ENCODE measurements at places on chromosomes 5 and 9. TPM values are rescaled to one million over a fixed set of nuclear protein-coding genes. Genes with fewer than 3 reads are reported as not detected.

DNA sequence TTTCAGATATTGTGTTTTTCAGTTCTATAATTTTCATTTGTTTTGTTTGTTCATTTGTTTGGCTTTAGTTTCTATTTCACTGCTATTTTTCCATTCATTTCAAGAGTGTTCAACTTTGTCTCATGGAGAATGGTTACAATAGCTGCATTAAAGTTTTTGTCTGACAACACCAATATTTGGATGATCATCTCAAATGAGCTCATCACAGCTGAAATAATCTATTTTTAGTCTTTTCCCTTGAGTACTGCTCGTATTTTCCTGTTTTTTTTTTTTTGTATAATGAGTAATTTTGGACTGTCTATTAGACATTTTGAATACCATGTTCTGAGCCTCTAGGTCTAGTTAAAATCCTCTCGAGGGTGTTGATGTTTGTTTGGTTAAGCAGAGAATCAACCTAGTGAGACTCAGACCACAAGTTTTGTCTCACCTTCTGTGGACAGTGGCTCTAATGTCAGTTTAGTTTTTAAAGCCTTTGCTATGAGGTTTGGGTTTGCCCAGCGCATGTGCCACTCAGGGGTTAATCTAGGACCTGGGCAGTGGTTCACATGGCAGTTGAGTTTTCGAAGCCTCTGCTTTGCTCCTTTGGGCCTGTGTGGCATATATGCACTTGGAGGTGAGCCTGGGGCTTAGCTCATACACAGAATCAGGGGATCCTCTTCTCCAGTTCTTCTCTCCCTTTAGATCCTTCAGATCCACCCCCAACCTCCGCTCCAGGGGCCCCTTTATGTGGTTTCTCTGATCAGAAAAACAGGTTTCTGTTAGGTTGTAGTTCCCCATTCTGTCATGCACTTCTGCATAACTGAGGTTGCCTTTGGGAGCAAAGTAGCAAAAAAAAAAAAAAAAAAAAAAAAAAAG lies 79.8 kb downstream of the ARSB start:
- DNase-seq: no peak

SMIM33 gene
- not detected for total RNA-seq

ZBED3 gene
- total RNA-seq: 4.7 TPM

DNA sequence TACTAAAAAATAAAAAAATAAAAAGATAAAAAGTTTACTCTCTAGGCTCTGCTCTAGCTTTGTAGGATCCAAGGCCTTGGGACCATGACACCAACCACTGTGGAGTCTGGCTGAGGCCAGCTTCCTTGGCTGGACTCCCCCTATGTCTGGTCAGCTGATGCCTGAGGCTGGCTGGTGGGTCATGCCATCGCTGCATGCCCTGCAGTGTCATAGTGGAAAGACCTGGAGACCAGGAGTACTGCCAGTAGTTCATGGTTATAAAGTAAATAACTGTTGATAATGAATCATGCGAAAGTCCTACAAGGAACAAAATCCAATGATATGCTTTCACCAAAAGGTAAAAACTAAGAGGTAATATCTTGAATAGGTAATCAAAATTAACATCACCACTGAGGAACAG lies 43.2 kb downstream of the GARNL3 start:
- no peak for DNase-seq

DNA sequence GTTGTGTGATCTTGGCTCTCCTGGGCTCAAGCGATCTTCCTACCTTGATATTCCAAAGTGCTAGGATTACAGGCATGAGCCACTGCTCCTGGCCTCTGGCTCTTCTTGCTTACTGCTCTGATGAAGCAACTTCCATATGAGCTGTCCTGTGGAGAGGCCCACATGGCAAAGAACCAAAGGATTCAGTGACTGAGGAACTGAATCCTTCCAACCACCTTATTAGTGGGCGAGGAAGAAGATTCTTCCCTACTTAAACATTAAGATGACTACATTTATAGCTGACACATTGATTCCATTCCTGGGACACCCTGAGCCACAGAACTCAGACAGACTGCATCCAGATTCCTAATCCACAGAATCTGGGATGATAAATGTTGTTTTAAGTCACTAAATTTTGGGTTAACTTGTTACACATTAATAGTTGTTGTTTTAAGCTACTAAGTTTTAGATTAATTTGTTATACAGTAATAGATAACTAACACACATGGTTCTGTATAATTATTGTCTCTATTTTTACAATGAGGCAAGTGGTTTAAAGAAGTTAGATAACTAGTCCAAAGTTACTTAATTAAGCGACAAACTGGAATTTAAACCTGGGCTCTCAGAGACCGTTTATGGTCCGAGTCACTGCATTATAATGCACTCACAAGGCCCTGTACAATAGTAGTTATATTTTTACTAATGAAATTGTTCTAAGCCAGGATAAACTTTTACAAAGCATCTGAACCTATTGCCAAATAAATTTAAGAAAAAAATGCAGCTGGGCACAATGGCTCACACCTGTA lies 16.7 kb upstream of the SLCO4C1 start:
- no peak for DNase-seq

- no peak for DNase-seq
These were observed 80.1 kb upstream of the TNFAIP8 start for GRCh38 chr5:119275601-119276173.

DNA sequence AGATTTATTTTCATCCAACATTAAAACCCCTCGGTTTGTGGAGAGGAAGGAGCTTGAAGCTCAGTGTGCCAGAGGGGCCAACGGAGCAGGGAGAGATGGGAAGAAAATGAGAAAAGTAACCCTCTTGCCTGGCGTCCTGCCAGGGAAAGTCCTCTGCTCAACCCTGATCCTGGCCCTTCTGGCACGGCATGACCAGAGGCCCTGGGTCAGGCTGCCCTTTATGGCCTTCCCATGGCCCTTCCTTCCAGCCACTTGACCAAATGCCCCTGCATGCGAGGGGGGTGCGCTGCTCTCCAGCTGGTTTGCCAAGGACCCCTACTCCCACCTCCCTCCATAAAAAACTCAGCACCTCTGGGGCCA lies 43.8 kb downstream of the SPRY4 start:
- no peak for DNase-seq

DNA sequence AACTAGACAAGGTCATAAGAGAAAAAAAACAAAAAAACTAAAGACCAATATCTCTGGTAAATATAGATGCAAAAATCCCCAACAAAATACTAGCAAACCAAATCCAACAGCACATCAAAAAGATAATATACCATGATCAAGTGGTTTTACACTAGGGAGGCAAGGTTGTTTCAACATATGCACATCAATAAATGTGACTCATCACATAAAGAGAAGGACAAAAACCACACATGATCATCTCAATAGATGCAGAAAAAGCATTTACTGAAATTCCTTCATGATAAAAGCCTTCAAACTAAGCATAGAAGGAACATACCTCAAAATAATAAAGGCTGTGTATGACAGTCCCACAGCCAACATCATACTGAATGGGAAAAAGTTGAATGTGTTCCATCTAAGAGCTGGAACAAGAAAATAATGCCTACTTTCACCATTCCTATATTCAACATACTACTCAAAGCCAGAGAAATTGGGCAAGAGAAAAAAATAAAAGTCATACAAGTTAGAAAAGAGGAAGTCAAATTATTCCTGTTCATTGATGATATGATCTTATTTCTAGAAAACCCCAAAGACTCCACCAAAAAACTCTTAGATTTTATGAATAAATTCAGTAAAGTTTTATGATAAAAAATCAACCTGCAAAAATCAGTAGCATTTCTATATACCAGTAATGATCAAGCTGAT lies 72.2 kb upstream of the FAM169A start:
- no peak for DNase-seq

DNA sequence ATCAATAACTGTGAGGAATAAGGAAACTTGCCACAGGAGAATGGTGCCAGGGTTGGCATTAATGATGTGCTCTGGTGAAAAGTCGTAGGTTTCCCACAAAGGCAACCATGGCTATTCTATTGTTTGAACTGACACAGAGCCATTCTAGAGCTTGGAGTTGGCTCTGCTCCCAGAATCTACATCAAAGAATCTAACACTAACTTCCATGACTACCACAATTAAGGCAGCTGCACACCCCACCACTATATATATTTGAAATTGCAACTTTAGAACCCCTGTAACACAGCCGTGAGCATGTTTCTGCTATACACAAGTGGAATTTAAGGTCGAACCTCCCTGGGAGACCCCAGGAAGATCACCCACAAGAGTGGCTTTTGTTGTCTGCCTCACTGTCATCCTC lies 89.7 kb upstream of the CCDC152 start:
- no peak for DNase-seq

DNA sequence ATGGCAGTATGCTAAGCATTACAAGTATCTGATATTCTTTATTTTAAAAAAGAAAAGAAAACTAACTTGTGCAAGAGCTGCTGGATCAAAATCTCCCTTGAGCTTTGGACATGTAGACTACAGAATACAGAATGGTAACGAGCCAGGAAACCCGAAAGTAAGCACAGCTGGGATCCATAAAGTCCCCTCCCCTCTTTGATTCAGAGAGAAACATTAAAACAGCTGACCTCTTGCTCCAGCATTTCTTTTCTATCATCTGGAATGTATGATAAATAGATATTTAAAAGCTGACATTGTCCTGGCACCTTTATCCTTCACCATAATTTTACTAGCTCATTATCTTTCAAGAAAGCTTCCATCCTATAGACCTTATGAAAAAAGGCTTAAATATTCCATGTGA lies 28.2 kb upstream of the LPAR1 start:
- peak; percentile 51 for DNase-seq

GRCh38 chr5:40171971-40172370 lies 507.7 kb upstream of the PTGER4 start:
- DNase-seq: no peak

DNA sequence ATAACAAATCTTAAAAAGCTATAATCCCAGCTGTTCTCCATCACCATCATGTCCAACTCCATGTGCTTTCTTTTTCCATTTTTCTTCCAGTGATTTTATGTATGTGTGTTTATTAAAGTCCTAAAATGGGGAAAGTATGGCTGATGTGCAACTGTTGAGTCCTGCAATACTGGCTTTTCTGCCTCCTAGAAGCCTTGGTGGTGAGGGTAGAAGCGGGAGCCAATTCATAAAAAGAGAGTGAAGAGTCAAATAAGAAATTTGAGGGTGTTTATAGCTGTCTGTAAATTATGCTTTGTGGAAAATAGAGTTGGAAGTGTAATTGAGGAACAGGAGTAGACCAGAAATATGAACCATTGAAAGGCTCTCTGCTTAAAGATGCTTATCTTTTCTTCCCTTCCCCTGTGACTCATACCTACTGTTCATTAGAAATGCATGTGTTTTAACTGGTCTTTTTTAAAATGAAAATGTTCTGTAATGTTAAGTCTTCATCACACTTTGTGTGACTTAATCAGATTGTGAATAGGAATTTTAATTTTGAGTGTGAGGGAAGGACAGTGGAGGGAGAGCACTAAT lies 80.1 kb downstream of the ZCCHC7 start:
- DNase-seq: no peak

MGAT1 gene
- 50.6 TPM for total RNA-seq

All from urinary bladder (tissue), 4 donors.